ENCODE measurements at places on chromosomes 3 and 15.

- no peak for DNase-seq
These were observed 51.8 kb downstream of the KLF15 start for GRCh38 chr3:126305427-126305826.

DNA sequence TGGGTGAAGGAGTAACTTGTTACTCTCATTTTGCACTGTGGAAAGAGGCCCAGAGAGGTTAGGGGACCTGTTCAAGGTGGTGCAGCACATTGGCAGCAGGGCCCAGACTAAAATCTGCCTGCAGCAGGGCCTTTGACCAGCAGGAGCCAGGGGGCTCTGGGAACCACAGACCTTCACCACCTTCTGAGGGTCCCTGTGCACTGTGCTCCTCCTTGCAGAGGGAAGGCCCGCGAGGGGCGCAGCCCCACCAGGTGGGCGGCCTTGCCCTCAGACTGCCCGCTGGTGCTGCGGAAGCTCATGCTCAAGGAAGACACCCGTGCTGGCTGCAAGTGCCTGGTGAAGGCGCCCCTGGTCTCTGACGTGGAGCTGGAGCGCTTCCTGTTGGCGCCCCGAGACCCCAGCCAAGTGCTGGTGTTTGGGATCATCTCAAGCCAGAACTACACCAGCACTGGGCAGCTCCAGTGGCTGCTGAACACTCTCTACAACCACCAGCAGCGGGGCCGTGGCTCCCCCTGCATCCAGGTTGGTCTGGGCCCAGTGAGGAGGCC is 61.5 kb upstream of the FGD5 start:
- no peak for DNase-seq

DNA sequence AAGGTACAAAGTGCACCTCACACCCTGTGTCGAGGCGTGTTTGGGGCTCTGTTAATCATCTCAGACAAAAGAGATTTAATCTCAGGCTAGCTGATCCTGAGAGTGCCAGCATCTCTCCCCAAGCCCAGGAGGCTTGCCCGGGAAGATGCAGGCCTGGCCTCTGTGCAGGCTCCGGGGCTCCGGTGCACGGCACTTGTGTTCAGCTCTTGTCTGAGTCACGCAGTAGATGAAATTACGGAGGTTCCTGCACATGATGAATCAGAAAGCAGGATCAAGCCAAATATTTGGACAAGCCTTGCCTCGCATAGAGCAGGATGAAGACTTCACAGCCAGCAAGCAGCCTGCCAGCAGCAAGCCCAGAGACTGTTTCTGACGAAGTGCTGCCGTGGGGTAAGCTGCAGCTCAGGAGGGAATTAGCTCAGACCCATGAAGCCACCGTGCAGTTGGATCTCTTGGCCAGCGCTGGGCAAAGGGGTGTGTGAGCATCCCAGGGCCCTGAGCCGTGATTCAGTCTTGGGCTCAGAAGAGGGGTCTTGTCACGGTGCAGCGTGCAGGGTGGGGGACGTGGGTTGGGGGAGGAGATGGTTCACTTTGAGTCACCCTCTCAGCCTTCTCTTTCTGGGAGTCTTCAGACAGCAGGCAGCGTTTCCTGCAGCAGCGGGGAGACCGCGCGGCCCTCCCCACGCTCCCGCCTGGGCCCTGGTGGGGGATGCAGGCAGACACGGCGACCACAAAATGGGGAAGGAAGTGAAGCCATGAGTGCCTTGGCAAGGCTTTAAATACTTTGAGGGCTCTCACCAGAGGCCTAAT is 89.2 kb upstream of the MEF2A start:
- no peak for DNase-seq

- no peak for DNase-seq
These were observed 287.3 kb upstream of the CTDSPL start for GRCh38 chr3:37574177-37574943.

DNA sequence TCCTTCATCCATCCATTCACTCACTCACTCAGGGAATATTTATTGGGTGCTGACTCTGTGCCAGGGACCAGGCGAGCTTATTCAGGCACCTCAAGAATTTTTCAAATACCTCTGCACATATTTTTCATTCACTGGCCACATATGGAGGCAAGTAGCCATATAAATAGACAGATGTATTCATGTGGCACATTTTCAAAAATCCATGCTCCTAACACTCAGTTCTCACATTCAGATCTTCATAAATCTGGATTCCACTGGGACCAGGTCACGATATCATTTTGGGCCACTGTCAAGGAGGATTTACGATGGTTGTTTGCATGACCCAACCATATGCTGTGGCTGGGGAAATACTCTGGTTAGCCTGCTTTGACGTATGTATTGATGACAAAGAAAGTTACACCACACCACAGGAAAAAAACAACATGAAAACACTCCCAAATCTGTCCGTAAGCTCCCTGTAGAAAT is 241.8 kb upstream of the LRTM1 start:
- DNase-seq: no peak

GRCh38 chr3:180430896-180431295 is 171.1 kb upstream of the TTC14 start:
- no peak for DNase-seq

- no peak for DNase-seq
These were observed 1097.7 kb downstream of the ROBO1 start for GRCh38 chr3:78670094-78670493.

GRCh38 chr15:49748791-49749190 is 127.9 kb downstream of the DTWD1 start:
- DNase-seq: no peak

- no peak for DNase-seq
These were observed 95.3 kb downstream of the SLC49A4 start for GRCh38 chr3:122890077-122890719.

- DNase-seq: no peak
These were observed 17.6 kb upstream of the COLQ start for GRCh38 chr3:15539066-15539465.

GRCh38 chr3:185687271-185687878 is 101.3 kb downstream of the SENP2 start:
- no peak for DNase-seq

DNA sequence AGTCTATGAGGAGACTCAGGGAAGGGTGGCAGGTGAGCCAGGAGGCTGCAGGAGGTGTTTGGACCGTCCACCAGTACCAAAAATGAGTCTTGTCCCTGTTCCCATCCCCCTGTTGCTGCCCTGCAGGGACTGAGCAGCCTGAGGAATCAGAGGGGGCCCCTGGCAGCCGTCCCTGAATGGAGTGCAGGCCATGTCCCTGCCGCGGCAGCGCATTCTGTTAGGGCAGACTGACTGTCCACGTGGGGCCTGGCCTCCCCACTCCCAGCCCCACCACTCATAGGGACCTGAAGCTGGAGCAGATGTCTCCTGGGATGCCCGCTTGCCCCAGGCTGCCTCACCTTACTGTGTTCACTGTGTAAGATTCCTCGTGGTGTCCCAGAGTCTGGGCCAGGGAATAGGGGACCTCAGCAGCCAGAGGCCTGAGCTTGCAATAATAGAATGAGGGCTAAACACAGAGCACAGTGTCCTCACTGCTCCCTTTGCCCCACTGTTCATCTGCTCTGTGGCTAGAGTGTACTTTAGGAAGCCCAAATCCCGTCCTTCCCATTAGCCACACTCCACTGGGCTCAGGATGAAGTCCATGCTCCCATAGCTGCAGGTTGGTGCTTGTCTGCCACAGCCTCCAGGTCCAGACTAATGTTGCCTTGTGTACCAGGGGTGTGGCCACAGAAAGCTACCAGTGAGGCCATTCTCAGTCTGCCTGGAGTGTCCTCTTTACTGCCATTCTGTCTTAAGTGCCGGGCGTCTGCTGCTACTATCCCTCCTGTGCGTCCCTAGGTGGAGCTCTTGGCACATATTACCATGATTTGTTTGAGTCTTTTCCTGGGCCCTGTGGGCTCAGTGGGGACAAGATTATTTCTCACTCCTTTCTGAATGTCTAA is 63.2 kb downstream of the HCN4 start:
- no peak for DNase-seq

GRCh38 chr3:159030886-159031679 is 229.2 kb downstream of the MFSD1 start:
- no peak for DNase-seq

GRCh38 chr15:68638953-68639515 is 60.2 kb downstream of the CORO2B start:
- no peak for DNase-seq

- DNase-seq: no peak
These were observed 185.0 kb upstream of the ANKRD28 start for GRCh38 chr3:15982667-15983196.

GRCh38 chr15:77804210-77804609 is 171.5 kb upstream of the LINGO1 start:
- DNase-seq: no peak

- DNase-seq: no peak
These were observed 23.1 kb upstream of the MCCC1 start for GRCh38 chr3:183122257-183122932.

GRCh38 chr3:119924111-119925094 is 142.5 kb downstream of the NR1I2 start:
- DNase-seq: no peak

- DNase-seq: no peak
These were observed 227.7 kb downstream of the ROBO2 start for GRCh38 chr3:77267589-77267988.

GRCh38 chr15:39661776-39662175 is 80.9 kb downstream of the THBS1 start:
- DNase-seq: no peak

DNA sequence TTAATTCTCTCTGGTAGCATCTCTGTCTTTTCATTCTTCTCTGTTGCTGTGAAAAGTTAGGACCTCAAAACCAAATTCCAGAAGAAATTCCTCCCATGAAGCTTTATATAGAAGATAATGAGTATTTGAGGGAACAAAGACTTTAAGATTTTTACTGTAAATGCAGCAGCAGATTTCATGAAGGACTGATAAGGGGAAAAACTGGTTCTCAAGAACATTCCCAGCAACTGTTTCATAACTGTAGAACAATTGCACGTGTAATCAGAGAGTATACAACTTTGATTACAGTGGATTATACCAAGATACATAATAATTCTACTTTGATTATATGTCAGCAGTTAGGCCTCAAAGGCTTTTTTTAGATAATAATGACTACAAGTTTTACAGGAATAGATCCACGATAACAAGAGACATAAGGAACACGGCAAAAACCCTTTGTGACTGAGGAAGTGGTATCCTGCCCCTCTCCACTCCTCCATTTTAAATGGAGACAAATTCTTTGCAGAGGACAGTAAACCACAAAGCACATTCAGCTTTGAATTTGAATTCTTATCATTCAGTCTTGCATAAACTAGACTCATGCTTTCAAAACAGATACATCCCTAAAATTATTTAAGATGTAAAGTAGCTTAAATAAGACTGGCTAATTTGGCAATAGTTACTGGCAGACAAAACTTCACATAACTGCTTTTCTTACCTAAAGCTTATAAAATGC is 42.9 kb upstream of the DIPK2A start:
- DNase-seq: no peak

GRCh38 chr3:53123510-53123909 is 6.7 kb downstream of the RFT1 start:
- DNase-seq: no peak

- no peak for DNase-seq
These were observed 35.0 kb downstream of the ST6GAL1 start for GRCh38 chr3:186965141-186965879.

DNA sequence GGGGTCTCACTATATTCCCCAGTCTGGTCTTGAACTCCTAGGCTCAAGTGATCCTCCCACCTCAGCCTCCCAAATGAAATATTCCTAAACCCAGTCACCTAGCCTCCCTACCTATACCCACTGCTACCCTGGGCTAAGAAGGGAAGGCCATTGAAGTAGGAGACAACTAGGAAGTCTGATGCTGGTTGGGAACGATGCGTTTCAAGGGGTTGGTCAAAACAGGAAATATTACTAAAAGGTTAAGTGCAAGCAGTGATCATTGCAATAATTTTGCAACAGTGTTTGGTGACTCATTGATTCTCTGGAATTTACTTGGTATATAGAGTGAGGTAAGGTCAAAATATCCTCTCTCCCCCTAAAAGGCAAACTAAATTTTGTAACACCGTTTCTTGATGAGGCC is 4.6 kb upstream of the UQCRC1 start:
- DNase-seq: no peak

DNA sequence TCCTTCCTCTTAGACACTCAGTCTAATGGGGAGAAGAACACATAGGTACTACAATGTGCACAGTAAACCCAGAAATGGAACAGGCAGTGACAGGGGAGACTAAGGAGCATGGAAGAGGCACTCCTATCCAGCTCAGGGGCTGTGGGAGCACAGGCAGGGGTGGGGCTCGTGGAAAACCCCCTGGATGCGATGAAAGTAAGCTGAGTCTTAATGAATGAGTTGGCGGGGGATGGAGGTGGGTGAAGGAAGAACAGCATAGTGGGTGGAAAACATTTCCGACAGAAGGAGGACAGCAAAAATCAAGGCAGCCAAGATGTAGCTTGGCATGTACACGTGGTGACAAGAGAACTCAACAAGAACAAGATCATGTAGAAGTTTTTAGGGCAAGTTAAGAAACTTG is 33.6 kb upstream of the UBE2E2 start:
- DNase-seq: no peak

DNA sequence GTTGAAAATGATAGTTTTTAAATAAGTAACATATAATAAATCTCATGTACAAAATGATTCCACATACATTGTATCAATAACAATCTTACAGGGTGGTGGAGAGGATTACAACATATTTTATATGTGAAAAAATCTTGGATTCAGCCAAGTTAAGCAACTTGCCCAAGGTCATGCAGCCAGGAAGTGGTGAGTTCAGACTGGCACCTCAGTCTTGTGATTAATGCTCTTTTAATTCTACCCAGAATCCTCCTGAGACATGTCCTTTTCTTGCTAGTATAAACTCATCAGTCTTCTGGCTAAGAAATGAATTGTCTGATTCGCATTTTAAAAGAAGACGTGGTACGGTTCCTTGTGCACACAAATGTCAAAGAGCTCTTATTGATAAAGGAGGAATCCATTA is 4.5 kb upstream of the MYRIP start:
- DNase-seq: no peak

GRCh38 chr3:71419369-71419768 is 164.2 kb downstream of the FOXP1 start:
- DNase-seq: no peak

- no peak for DNase-seq
These were observed 46.3 kb downstream of the EBLN2 start for GRCh38 chr3:73107676-73108187.

DNA sequence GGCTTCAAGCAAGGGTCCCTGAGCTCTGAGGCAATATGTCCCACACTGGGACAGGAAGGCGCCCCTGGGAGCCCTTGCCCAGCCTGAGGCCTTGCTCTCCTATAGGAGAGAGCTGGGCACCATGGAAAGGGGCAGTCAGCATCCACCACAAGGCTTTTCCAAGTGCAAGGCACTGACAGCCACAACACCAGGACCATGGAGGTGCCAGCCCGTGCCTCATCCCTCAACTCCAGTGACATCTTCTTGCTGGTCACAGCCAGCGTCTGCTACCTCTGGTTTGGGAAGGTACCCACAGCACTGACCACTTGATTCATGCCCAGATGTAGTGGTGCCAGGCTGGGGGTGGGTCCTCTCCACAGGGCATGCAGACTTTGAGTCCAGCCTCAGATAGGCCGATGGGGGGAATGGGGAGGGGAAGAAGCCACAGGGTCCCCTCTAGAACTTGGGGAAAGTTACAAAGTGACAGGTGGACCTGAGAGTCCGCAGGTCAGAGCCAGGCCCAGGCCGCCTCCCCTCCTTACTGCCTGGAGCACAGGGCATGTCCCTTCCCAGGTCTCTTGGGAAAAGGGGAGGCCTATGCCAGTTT is 11.8 kb downstream of the VILL start:
- no peak for DNase-seq

All from activated T-helper 1 cell treated with anti-CD3 and anti-CD28 coated beads, Interleukin-2, amount 50 U/mL, for 16 hours (primary cell).